ENCODE measurements at places on chromosomes 1 and 21. TPM values are rescaled to one million over a fixed set of nuclear protein-coding genes. Genes with fewer than 3 reads are reported as not detected.

The OBSCN gene
- 46.5 TPM for total RNA-seq

The ELF3 gene
- total RNA-seq: 0.55 TPM

The PKLR gene
- not detected for total RNA-seq

The SYT2 gene
- 2.6 TPM for total RNA-seq

DNA sequence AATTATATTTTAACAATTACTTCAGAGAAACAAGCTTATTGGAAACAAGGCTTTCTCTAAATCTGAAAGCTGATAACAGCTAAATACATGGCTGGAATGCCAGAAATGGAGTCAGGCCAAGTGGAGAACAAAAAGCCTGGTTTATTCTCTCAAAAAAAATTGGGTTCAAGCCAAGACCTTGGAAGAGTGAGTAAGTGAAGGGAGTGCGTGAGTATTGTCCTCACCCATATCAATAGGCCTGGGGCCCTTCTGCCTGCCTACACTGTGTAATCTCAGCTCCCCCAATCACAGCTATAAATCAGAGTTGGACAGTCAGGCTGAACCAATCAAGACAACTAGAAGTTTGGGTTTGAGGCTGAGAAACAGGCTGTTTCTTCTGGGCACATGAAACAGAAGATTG lies 7.4 kb downstream of the KYAT3 start:
- peaks cover 14% of the 10 kb centered on the region for H3K4me1 ChIP-seq
- no peaks in the 10 kb centered on the region for H3K27me3 ChIP-seq
- H3K36me3 ChIP-seq: peaks cover 38% of the 10 kb centered on the region
- DNase-seq: no peak
- no peak overlapping the region for H3K4me3 ChIP-seq

DNA sequence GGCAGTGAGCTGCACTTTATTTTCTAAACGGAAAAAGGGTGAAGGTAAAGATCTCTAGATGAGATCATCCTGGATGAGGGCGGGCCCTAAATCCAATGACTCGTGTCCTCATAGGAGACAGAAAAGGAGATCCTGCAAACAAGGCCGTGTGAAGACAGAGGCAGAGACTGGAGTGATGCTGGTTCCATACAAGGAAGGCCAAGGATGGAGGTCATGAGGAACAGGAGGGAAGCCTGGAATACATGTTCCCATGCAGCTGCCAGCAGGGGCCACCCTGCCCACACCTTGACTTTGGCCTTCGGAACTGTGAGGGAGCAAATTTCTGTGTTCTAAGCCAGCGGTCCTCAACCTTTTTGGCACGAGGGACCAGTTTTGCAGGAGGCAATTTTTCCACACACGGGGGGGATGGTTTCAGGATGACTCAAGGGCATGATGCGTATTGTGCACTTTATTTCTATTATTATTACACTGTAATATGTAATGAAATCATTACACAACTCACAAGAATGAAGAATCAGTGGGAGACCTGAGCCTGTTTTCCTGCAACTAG lies 94.3 kb downstream of the PSMG1 start:
- no peaks in the 10 kb centered on the region for H3K36me3 ChIP-seq
- DNase-seq: no peak
- peaks cover 28% of the 10 kb centered on the region for H3K27me3 ChIP-seq
- H3K4me1 ChIP-seq: peaks cover 33% of the 10 kb centered on the region

DNA sequence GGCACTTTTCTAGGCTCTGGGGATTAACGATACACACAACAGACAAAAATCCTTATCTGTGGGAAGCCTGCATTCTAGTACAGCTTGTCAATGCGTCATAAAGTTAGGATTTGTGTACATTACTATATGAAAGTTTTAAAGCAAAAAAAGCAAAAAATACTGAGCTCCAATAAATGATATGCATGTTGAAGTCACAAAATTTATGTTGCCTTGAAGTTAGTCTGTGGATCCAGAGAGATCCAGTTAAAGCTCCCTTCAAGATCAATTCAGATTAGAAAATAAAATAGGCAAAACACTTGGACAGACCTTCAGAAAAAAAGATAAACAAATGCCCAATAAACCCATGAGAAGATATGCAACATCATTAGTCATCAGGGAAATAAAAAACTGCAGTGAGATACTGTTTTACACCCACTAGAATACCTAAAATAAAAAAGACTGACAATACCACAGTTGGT lies 33.1 kb upstream of the KCNQ4 start:
- peaks cover 4% of the 10 kb centered on the region for H3K36me3 ChIP-seq
- peaks cover 21% of the 10 kb centered on the region for H3K4me1 ChIP-seq
- no peak overlapping the region for H3K27ac ChIP-seq
- H3K4me3 ChIP-seq: no peak overlapping the region

DNA sequence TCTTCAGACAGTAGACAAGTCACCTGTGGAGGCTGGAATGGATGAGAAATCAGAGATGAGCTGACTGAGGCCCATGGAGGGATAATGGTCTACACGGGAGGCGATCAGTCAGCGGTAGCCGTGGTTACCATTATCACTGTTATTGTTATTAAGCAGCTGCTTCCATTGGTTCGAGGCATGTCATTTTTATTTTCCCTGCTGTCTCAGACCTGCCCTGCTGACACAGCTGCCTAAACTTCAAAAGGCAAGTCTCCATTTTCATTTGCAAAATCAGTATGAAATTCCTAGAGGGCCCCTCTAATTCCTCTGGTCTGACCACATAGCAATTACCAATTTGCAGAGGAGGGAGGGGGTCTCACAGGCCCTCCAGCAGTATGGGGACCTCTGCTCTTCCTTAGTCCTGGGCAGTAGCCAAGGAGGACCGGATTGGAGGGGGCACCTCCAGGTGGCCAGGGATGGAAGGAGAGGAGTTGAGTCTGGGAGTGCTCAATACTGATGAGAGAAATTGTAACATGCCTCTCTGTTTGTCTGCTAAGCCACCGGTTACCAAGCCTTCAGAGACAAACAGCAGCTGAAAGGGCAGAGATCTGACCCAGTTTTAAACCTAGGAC lies 184.2 kb downstream of the TRABD2B start:
- H3K36me3 ChIP-seq: no peaks in the 10 kb centered on the region
- H3K27ac ChIP-seq: no peak overlapping the region
- no peak for DNase-seq
- peaks cover 22% of the 10 kb centered on the region for H3K4me1 ChIP-seq

DNA sequence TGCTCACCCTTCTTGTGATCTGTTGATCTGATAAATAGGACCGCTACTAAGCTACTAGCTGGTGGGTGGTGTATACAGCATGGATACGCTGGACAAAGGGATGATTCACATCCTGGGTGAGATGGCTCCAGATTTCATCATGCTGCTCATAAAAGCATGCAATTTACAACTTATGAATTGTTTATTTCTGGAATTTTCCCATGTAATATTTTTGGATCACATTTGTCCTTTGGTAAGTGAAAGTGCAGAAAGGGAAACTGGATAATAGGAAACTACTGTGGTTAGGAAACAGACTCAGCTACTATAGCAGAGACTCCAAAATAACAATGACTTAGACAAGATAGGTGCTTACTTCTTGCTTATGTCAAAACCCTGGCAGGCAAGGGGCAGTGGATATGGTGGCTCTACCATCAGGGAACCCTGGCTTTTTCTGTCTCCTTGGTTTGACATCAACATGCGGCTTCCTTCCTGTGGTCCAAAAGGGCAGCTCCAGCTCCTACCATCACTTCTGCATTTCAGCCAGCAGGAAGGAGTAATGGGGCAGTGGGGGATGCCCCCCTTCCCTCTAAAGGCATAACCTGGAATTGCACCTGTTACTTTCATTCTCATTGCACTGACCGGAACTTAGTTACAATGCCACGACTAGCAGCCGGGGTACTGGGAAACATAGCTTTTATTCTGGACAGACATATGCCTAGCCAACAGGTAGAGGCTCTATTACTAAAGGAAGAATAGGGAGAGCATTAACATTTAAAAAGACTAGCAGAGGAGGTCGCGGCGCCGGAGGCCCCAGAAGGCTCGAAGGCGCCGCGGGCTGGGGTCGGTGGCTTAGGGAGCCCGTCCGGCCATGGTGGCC lies 13.8 kb upstream of the AK2 start:
- H3K27ac ChIP-seq: no peak overlapping the region
- no peaks in the 10 kb centered on the region for H3K27me3 ChIP-seq
- H3K4me3 ChIP-seq: no peak overlapping the region
- H3K4me1 ChIP-seq: peaks cover 9% of the 10 kb centered on the region
